Stimulated activated CD4-positive, alpha-beta T cell treated with anti-CD3 and anti-CD28 coated beads, TNF-alpha, amount 100 ng/mL, for 24 hours (primary cell): ENCODE measurements at places on chromosomes 3 and 15.

DNA sequence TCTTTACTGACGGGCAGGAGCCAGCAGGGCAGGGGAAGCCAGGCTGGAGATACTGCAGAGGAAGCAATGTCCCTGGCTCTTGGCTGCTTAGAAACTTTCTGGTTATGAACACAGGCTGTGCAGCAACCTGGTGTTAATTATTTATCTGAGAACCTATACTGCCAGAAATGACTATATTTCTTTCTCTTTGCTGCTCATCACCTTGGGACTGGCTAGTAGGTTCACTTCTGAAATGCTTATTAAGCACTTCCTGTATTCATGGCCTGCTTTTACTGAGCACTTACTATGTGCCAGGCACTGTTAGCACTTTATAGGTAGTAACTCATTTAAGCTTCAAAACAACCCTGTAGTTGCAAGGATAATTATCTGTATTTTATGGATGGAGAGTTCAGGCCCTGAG lies 57.6 kb downstream of the RAB11A start:
- DNase-seq: no peak

GRCh38 chr3:46517016-46517783 lies 19.4 kb downstream of the RTP3 start:
- DNase-seq: no peak

- DNase-seq: no peak
Observed at GRCh38 chr3:9179826-9180763, 69.4 kb downstream of the SRGAP3 start.

DNA sequence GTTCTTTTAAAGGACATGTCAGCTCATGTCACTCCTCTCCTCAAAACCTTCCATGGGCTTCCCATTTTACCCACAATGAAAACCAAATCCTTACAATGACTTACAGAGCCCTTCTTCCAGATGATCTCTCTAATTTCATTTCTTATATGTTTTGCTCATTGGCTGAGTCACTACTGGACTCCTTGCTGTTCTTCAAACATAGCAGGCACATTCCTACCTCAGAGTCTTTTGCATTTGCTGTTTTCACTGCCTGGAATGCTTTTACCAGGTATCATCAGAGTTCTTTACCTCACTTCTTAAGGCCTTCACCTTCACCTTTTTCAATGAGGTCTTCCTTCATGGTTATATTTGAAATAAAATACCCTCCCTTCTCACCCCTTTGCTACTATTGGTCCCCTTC lies 57.3 kb downstream of the NECTIN3 start:
- DNase-seq: no peak

- DNase-seq: no peak
Observed at GRCh38 chr3:121819236-121819635, 15.6 kb downstream of the IQCB1 start.

- no peak for DNase-seq
Observed at GRCh38 chr3:139934613-139935015, 371 bp upstream of the CLSTN2 start.

DNA sequence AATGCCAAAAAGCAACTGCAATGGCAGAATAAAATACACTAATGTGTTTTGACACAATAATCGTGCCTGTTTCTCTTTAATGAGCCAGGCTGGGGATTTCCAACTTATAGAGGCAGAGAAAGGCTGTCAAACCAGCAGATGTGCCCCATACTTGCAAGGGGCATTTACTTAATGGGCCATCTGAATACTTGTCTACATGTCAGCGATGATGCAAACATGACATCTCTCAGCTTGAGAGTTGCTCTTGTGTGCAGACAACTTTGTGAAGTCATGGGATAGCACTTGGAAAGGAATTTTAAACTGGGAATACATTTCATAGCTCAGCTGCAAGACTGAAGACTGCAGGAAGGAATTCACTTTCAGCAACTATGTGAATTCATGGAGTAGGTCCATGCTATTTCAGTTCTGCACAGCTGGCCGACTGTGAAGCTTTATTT lies 127.4 kb upstream of the ADAMTS9 start:
- DNase-seq: no peak

DNA sequence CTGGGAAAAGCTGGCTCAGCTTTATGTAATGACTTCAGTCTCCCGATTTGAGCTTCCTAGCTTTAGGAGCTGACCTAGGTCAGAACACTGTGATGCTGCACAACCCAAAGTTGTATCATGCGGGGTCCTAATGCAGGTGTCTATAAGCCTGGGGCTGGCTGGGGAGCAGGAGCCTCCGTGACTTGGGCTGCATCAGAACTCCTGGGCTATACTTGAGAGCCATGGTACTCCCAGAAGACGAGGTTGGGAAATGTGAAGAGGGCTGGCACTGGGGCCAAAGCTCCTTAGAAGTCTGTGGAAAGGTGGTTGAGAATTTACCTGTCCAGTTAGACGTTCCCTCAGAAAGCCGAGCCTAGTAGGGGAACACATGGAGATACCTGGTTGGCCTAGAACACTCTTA lies 57.0 kb downstream of the BSN start:
- DNase-seq: no peak

DNA sequence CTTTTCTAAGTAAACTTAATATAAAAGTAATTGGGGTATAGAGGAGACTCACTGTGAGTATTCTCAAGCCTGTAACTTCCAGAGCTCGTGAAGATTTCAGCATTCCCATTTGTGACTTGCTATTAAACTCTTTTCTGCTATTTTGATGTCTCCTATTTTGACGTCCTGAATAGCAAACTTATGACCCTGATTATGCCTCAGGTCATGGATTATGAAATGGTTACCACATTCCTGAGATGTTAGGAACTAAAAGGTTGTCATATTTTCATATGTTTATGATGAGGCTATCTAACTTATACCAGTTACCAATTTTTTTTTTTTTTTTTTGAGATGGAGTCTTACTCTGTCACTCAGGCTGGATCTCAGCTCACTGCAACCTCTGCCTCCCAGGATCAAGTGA lies 105.5 kb downstream of the ATG7 start:
- no peak for DNase-seq

DNA sequence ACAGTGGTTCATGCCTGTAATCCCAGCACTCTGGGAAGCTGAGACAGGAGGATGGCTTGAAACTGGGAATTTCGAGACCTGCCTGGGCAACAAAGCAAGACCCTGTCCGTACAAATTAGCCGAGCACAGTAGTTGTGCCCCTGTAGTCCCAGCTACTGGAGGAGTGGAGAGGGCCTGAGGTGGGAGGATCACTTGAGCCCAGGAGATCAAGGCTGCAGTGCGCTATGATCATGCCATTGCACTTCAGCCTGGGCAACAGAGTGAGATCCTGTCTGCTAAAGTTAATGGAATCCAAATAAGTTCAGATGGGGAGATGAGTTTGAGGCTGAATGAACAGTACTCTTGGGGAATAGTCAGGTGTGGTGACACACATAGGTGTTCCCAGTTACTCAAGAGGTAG lies 14.4 kb downstream of the TRIM71 start:
- no peak for DNase-seq

DNA sequence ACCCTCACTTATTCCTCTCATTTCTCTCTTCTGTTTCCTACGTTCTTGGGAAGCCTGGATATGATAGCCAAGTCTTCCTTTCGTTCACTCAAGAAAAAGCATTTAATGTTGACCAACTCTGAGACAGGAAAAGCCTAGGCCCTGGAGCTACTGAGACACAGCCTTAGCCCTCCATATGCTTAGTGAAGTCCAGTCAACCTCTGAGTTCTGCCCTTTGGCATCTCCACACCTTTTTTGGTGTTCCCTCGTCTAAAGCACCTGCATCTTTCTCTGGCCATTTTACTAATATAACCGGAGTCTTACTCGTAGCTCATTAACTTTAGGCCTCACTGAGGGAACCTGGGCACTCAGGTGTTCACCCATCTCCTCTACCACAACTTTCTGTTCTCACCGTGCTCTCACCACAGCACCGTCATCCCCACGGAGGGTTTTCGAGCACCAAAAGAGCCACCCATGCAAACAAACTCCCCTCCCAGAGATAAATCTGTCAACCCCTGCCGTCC lies 632 bp downstream of the MTHFS start:
- DNase-seq: no peak

DNA sequence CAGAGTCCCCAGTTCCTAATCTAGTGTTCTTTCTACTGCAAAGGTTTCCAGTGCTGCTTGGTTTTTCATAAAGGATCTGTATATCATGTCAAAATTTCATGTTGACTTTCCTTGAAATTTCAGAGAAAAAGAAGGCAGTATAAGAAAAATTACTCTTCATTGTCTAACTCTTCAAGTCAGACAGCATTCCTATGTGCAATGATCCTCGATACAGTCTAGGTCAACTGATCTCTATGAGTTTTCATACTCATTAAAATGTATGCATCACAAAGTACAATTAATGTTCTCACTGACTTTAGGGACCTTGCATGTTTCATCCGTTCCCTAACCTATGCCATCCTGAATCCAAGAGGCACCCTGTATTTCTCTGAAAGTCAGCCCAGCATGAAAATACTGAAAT lies 317.3 kb downstream of the ZBTB20 start:
- DNase-seq: no peak

DNA sequence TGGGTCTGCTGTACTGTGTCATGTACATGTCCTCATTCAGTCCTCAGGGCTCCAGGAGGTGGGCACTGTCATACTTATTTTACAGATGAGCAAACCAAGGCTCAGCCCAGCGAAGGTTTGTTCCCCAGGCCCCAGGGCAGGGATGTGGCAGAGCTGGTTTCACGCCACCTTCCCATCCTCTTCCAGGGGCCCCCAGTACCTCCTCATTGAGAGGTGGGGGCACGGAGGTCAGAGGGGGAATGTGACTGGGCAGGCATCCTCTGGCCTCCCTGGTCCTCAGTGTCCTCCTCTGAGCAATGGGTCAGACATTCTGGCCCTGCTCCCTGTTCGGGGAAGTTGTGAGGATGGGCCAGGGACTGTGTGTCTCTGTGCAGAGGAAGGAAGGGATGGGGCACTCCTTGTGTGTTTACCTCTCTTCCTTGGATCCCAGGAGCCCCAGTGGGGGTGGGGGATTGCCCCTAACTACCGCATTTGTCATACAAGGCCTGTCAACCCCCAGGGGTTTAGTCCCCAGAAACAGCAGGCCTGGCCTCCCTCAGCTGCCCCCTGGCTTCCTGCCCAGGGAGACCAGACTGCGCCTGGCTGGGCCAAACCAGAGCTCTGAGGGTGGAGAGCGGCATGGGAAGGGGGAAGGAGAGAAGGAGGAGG lies 65.9 kb upstream of the LCTL start:
- no peak for DNase-seq

DNA sequence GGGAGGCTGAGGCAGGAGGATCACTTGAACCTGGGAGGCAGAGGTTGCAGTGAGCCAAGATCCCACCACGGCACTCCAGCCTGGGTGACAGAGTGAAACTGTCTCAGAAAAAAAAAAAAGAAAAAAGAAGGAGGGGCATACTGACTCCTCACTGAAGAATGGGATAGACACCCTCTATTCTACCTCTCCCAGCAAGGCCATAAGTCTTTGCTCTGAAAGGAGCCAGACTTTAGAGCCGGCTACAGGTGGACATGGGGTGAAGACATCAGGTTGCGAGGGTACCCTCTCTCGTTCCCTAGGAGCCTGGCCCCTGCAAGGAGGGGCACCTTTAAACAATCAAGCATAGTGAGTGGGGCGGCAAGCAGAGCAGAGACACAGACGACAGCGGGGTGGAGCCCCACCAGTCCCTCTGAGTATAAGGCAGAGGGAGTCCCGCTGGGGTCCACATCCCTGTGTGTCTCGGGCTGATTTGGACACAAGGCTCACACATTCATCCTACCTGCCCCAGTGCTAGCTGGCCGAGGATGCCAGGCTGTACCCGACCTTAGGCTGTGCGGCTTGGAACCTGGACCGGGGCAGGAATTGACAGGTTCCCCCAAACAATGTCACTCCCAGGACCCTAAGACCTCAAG lies 1.1 kb downstream of the GRAMD2A start:
- no peak for DNase-seq

- no peak for DNase-seq
Observed at GRCh38 chr3:60792249-60792852, 458.9 kb downstream of the FHIT start.

- DNase-seq: no peak
Observed at GRCh38 chr15:93250950-93251349, 161.9 kb upstream of the RGMA start.
